ENCODE measurements at places on chromosomes 12 and 14.

DNA sequence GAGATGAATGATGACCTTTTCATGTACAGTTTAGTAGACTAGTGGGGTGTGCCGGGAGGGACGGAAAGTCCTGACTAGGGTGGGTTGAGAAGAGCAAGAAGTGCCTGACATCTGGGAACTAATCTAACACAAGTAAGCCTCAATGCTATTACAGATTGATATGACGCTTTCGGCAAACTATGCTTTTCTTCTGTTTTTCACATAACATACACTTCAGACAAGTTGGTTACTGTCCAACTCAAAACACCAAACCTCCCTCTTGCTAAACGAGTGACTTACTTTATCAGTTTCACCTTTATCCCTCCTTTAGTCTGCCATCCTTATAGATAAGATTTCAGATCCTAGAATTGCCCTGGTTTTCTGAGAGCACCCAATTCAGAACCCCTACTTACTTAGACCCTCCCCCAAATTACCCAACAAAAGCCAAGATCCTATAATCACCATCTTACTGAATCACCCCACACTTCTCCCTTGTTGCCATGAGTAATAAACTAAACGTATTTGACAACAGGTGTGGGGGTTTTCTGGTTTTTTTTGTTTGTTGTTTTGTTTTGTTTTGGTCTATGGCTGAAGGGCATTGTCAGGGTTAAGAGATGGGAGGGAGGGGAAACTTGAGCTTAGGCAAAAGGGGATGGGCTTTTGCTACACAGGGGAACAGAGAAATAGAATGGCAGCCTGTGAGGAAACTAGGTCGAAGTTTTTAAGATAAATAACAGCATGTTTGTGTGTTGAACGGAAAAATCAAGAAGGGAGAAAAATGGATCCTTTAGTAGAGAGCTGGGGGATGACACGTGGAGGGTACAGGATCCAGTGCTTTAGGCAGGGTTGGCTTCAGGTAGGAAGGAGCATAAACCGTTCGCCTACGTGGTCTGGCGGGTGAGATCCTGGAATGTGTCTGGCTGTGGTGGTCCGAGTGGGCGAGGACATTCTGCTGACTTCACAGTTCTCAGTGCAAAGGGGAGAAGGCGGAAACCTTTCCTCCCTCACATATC, 6.1 kb upstream of the PSMA3 start:
- no peak for DNase-seq

DNA sequence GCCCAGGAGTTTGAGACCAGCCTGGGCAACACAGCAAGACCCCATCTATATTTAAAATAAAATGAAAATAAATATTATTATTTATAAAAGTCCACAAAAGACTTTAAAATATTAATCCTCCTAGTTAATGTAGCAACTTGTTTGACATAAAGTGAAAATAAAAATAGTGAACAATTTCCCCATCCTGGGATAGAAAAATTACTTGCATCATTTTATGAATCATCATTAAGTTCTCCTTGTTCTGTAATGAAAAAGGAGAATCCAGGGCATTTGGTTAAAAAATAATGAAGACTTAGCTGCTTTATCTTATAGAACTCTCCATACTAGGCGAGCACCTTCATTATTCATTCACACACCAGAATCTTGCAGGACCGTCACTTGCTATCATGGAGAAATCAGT, 66.1 kb downstream of the ELK3 start:
- no peak for DNase-seq

DNA sequence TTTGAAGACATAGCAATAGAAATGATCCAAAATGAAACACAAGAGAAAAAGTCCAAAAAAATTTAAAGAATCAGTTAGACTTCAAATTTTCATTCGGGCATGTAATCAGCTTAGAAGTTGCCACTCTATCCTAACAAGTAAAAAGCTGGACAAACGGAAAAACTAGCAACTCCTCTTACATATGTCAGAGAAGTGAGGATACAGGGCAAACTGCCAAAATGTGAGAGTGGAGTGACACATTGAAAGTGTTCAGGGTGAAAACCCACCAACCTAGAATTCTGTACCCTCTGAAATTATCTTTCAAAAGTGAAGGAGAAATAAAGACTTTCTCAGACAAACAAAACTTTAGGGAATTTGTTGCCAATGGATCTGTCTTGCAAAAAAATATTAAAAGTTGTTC, 42.0 kb upstream of the CHPT1 start:
- DNase-seq = no peak

GRCh38 chr12:53082637-53083175, 3.5 kb upstream of the SPRYD3 start:
- DNase-seq = no peak

GRCh38 chr12:83097643-83098342, 411.1 kb downstream of the TMTC2 start:
- DNase-seq = no peak

DNA sequence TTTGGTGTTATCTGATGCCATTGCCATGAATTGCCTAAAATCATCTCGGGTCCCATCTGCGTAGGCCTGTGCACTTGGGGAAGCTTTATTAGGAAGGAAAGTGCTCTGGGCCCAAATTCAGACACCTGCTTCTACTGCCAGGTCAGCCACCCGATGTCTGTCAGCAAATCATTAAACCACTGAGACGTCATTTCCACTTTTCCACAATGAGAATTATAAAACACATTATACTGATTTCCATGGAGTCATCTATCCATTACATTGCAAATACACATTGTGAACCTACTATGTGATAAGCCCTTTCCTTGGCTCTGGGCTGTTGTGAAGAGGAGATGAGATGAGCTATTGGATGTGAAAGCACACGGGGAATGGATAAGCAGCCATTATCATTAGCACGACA, 1022.9 kb downstream of the BCL11B start:
- no peak for DNase-seq

DNA sequence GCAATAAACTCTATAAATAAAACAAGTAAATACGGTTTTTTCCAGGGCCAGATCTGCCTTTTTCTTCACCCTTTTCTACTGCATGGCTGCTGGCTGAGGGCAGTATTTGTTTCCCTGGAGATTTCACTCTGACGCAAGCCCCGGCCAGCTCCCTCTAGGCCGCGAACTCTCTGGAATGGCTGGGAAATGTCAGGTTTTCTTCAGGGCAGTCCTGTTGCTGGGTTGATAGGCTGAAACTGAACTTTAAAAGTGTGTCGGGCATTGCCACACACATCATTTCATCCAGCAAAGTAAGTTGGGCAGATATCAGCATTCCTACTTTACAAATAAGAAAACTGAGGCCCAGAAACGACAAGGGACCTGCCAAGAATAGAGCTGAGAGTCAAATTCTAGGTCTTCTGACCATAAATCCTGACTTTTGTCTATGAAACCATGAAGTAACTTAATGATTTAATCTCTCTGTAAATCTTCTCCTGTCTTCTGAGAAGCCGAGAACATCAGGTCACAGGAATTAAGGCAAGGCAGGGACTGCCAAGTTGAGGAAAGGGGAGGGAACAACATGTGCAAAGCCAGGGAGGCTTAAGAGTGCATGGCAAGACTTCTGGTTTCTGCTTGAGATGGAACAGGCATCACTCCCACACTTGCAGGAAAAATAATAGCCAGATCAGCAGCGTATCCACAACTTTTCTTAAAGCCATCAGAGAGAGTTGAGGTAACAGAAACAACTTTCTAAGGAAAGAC, 205.0 kb upstream of the CCDC196 start:
- no peak for DNase-seq

- DNase-seq = no peak
Observed at GRCh38 chr14:90344331-90345238, 12.8 kb upstream of the NRDE2 start.

DNA sequence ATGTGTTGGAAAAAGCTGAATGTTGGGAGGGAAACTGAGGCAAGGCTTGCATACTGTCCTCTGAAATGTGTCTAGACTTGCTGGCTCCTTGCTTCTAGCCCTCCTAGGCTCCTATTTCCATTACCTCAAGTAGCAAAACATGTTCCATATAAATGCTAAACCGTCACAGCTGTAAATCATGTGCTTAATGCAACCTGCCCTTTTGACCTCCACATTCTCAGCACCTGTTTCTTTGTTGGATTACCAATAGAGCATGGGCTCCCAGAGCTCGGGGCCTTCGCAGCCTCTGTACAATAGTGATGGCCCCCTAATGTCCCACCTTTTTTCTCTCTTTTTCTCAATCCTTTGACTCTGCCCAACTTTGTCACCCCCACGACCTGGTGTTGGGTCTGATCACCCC, 23.3 kb downstream of the RERGL start:
- DNase-seq = no peak

GRCh38 chr14:66508547-66508845, 549 bp downstream of the GPHN start:
- no peak for DNase-seq

DNA sequence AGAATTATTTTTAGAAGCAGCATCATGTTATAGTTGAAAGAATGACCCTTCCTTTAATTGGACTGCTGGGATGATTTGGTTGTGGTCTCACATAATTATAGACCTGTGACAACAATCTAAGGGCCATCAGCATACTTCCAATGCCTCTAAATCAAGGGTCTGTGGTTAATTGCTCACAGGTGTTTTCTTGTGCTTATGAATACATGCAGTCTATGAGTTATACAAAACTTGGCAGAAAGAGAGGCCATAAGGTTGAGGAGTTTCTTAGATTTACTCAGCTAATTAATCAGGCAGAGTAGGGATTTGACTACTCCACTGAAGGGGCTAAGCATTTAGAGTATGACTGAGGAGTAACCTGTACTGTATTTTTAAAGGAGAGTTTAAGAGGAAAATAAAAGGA, 37.0 kb upstream of the FRMD6 start:
- no peak for DNase-seq

DNA sequence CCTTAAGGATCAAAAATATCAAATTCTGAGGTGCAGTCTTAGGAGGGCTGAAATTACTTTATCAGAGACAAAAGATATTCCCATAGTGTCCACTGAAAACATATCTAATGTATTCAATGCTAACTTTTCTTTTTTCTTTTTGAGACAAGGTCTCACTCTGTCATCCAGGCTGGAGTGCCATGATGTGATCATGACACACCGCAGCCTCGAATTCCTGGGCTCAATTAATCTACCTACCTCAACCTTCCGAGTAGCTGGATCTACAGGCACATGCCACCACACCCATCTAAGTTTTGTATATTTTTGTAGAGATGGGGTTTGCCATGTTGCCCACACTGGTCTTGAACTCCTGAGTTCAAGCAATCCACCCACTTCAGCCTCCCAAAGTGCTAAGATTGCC, 68.3 kb downstream of the ZC3H14 start:
- no peak for DNase-seq

DNA sequence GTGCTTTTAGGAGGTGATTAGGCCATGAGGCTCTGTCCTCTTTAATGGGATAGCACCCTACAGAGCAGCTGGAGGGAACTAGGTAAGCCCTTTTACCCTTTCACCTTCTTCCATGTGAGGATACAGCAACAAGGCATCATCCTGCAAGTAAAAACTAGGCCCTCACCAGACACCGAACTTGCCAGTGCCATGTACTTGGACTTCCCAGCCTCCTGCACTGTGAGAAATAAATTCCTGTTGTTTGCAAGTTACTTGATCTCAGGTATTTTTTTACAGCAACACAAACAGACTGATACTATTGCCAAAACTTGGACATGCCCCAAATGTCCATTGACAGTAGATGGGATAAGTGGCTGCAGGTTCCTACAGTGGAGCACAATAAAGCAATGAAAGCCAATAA, 85.8 kb upstream of the MAP1LC3B2 start:
- DNase-seq = no peak

- peak; percentile 12 for DNase-seq
Observed at GRCh38 chr12:753611-754472, 1.5 kb downstream of the WNK1 start.

GRCh38 chr12:93766796-93767523, 89.8 kb downstream of the CRADD start:
- DNase-seq = no peak

DNA sequence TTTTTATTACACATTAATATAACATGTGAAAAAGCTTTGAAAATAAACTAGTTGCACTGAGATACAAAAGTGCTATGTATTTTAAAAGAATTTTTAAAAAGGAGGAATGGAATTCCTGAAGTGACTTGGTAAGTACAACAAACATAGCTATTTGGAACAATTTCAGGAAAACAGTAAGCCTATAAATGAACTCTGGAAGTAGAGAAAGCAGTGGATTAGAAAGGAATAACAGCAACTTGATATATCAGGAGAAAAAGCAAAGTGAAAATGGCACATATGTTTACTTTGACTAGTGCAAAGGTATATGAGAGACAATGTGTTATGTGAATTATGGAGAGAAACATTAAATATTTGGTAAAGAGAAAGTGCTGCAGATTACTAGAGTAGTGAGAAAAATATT, 811.7 kb downstream of the C12orf50 start:
- no peak for DNase-seq
